ENCODE measurements at places on chromosomes 12 and 14.

- no peak for DNase-seq
Observed at GRCh38 chr12:108694812-108695278, 36.5 kb downstream of the CORO1C start.

GRCh38 chr14:96574633-96575632 lies 72.8 kb downstream of the PAPOLA start:
- DNase-seq, result no peak

GRCh38 chr12:66668311-66668710 lies 10.6 kb downstream of the GRIP1 start:
- no peak for DNase-seq

GRCh38 chr14:53523226-53523625 lies 370.1 kb upstream of the DDHD1 start:
- DNase-seq, result no peak

DNA sequence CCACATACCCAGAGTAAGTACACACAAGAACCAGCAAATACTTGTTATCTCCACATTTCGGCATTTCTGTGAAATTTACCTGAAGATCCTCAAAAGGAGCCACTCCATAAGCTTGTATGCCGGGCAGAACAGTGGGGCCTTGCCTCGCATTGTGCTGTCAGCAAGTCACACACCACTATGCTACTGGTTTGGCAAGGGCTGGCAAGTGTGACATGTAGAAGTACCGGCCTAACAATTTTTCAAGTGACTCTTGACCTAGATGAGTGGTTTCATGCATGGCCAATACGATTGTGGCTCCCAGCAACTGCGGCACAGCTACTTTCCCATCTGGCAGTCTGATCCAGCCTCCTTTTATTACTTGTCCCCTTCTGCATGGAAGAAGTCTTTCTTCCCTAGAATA lies 69.8 kb downstream of the GAS2L3 start:
- no peak for DNase-seq

GRCh38 chr12:92438641-92439419 lies 264.0 kb upstream of the PLEKHG7 start:
- DNase-seq, result no peak

- no peak for DNase-seq
Observed at GRCh38 chr12:111430433-111431353, 25.0 kb downstream of the SH2B3 start.

DNA sequence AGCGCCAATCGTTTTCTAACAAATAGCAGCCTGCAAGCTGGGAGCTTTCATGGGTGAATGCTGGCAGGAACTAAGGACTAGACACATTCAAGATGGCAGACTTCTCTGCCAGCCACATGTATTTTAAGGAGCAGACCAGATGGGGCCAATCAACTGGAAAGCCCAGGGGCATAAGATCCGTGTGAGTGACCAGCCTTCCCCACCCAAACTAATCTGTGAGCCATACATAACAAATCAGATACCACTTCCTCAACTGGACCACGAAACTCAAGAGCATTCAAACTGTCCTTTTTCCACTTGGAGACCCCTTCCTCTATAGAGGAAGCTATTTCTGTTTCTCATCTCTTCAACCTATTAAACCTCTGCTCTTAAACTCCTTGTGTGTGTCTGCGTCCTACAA lies 9.7 kb downstream of the TCL1B start:
- DNase-seq, result no peak

DNA sequence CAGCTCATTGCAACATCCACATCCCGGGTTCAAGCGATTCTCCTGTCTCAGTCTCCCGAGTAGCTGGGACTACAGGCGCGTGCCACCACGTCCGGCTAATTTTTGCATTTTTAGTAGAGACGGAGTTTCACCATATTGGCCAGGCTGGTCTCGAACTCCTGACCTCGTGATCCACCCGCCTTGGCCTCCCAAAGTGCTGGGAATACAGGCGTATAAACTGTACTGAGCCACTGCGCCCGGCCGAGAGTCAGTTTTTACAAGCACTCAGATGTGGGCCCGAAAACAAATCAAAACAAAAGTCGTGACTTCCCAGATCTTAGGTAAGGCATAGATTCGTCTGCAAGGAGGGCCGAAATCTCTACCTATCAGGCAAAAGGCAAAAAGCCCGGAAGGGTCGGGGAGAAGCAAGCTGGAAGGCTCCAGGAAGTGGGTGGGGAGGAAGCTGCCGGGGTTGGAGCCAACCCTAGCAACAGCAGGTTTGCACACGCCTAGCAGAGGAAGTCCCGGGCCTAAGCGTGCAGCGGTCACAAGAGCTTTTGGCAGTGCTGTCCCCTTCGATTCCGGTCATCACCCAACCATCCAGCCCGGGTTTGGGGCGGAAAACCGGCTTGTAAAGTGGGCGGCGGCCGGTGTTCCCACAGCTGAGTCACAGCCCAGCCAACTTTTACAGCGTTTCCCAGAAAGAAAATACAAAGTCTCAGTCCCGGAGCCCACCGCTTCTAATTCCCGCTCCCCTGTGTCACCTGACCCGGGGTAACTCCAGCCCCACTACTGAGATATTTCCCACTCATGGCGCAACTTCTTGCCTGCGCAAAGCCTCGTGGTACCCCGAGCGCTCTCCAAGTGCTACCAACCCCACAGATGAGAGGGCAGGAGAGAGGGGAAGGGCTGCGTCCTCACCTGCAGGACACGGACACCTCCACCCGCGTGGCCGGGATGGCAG lies 583 bp downstream of the CPNE8 start:
- peak; percentile 86 for DNase-seq

Measured in muscle of arm (tissue), 14 donors.